ENCODE measurements at places on chromosomes 13 and 19.

GRCh38 chr19:51295382-51296126, 15.9 kb upstream of the IGLON5 start:
- DNase-seq, result no peak

DNA sequence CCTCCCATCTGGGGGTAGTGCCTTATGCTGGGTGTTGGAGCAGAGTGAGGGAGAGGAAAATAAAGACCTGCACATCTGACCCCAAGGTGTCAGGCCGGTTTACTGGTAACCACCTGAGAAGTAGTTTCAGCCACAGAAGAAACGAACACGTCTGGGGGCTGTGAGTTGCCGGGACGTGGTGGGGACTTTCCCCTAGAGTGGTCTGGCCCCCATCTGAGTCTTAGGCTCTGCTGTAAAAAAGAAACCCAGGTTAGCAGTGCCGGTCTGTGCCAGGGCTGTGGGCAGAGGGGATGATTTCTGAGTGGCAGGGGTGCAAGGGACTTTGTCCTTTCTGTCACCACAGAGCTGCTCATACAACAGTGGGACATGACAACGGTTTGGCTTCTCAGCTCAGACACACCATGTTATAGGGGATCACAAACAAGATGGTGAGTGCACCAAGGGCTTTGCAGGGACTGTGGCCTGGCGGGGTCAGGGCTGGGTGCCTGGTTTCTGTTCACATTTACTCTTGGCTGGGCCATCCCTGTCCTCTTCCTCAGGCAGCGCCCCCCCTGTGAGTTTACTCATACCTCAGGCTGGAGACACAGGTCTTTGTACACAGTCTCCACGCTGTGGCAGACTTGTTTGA, 9.0 kb downstream of the GCDH start:
- DNase-seq, result no peak

- no peak for DNase-seq
Measured at GRCh38 chr19:52197964-52198363, 8.1 kb downstream of the PPP2R1A start.

GRCh38 chr19:1066251-1066747, 668 bp upstream of the ARHGAP45 start:
- no peak for DNase-seq

DNA sequence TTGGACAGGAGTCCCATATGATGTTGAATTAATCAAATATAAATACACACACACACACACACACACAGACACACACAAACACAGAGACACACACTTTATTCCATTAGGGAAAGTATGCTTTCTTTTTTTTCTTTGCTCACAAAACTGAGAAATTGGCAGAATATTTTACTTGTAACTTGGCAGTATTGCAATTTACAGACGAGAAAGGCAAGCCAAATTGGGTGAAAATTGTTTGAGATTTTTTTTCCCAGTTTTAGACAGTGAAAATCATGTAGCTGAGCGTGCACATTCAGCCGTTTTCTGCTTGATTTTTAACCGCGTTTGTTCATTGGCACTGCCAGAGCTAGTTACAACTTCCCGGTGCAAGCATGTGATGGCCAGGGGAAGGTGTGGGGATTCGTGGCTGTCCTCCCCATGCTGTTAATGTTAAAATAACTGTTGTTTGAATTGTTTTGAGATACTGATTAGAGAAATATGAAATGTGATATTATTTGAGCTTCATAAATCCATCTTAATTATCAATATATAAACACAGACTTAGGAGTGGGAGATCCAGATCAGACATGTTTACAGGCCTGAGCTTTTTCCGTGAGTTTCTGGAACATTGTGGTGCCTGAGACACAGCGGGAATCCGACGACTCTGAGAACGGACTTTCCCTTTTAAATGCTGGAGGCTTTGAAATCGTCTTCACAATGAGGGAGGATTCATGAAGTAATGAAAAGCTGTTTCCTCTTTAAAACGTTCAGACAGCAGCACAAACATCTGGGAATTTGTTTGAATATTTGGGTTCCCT, 125.5 kb downstream of the KCNRG start:
- DNase-seq, result no peak

DNA sequence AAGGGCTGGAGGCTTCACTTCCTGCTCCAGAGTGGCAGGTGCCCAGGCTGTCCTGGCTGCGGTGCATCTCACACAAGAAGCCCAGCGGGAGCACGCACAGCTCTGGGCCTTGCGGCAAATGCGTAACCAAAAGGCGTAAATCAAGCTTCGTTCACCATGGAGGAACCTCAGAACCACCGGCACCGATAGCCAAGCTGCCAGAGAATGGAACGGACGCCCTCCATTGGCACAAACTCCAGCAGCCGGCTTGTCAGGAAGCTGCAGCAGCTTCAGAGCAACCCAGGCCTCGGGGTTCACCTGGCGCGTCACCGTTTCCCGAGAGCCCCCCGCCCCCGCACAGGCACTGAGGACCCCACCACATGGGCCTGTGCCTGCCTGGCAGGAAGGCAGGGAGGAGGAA, 76.7 kb downstream of the RASA3 start:
- no peak for DNase-seq

DNA sequence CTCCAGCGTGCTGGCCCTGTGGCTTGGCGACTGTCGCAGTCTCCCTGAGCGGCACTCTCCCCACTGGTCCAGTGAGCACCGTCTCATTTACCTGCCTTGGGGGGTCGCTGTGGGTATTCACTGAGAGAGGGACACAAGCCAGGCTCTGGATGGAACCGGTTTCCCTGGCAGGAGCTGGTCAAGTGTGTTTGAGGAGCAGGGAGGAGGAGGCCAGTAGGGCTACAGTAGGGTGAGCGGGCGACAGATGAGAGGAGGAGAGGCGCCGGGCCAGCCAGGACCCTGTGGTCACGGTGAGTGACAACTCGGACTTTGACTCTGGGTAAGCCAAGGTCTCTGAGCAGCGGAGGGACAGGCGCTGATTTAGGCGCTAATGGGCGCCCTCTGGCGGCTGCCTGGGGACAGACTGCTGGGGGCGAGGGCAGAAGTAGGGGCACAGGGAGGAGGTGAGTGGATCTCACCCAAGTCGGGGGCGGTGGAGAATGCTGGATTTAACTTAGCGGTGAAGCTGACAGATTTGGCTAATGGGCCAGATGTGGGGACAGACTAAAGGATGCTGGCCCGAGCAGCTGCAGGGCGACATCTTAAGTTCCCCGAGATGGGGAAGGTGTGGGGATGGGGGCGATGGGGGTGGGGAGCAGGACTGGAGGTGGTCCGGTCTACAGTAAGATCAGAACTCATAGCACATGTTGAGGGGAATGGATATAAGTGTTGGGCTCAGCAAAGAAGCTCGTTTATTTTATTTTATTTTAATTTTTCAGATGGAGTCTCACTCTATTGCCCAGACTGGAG, 4.7 kb upstream of the PRMT1 start:
- DNase-seq, result peak; percentile 65

- DNase-seq, result no peak
Measured at GRCh38 chr19:51024924-51025323, 1.5 kb downstream of the KLK11 start.

DNA sequence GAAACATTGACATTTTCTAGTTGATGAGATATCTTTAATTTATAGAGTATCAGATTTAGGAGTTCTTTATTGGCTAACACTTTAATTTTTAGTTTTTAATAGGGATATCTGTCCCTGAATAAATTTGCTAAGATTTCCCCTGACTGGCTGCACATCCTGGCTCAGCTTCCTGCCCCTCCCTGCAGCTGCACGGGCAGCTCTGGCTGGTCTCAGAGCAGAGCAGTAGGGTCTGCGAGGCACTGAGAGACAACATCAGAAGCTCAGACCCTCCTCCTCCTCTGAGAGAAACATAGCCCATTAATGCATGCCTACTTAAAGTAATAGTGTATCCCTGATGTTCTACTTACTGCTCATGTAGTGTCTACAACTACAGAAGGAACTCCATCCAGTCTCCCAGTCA, 139.2 kb downstream of the TNFSF13B start:
- DNase-seq, result no peak

DNA sequence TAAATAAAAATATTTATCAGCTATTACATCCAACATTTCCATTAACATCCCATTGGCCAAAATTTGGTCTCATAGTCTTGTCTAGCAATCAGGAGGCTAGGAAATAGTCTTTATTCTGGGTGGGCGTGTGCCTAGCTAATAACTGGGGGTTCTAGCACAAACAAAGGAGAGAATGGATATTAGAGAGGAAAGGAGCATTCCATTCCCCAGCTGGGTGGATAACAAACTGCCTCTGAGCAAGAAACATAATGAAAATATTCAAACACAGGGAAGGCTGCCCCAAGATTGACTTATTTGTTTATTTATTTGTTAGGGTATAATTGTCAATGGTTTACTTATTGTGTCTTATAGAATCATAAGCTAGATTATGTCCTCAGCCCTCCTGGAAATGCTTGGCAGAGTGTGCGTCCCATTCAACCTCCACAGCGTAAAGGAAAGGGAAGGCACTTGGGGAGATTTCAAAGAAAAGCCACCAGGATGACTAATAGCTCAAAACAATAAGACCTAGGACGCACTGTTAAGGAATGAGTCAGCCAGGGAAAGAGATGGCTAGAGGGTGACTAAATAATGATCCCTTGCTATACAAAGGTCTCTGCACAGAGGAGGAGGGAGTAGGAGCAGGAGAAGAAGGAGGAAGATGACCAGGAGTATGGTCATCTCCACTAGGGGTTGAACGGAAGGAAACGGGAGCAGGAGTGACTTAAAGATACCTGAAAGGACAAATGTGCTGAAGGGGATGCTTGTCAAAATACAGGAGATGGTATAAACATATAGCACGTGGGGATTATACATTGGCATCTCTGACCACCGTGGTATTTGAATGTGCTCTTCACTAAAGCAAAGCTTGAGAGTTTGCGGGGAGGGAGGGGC, 23.5 kb upstream of the USP12 start:
- DNase-seq, result no peak

DNA sequence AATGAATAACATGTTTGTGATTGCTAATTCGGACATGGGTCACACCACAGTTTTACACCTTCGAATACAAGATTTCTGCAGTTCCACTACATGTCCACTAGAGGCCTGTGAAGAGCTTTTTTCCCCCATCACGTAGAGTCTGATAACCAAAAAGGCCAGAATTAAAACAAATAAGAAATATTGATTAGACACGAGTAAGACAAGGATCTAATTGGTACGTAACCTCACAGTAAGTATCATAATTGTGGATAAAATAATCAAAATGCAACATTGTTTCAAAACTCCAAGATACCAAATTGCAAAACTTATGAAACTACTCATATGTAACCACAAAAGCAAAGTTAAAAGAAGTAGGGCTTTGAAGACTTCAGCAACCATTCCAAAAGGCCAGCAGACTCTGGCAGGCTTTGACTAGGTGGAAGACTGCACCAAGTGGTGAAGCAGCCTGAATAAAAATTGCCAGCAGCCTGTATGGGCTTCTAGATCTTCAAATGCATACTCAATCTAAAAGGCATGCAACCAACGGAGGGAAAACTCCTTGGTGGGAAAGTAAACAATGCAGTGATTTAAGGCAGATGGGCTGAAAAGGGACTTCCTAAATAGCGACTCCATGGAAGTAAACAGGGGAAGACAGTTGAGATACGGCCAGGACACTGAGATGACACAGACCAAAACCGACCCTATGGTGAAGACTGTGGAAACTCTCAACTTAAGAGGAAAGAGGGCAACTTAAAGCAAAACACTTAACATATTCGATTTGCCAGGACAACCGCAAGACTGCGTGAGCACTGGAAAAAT, 56.7 kb downstream of the STARD13 start:
- DNase-seq, result peak; percentile 27

DNA sequence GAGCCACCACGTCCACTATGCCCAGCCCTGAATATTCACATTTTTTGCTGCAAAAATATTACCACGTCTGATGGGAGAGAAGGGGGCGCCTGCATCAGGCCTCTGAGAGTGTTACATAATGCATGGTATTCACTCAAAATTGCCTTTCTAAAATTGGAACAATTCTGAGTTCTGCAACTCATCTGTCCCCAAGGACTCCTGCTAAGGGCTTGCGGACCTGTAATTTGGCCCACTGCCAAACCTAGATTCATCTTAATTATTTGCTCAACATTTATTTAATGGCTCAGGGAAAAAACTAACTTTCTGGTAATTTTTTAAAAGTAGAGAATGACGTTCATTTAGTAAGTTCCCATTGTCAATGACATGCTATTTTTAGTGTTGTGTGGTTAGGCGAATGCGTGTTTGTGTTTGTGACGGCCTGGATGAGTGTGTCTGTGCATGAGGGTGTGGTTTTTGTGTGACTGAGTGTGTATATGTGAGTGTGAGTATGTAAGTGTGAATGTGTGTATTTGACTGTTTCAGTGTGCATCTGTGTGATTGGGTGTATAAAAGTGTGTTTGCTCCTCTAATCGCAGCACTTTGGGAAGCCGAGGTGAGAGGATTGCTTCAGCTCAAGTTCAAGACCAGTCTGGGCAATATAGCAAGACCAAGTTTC, 8.8 kb downstream of the INAFM1 start:
- no peak for DNase-seq

- no peak for DNase-seq
Measured at GRCh38 chr19:4620675-4621074, 18.6 kb upstream of the TNFAIP8L1 start.

DNA sequence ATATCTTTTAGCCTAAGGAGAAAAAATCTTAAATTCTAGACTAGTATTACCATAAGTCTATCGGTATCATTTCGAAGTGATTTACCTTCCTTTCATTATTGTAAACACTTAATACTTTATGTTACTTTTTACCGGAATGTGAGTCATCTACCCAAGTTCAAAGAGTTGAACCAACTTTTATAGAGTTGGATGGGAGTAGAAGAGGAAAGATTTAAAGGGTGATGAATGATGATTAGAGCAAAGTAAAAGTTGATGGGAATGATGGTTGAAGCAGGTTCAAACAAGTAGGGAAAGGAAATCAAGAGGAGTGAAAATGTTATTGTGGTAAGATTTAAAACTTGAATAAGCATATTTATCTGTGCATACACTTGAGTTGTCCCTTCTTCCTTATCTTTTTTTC, 11.3 kb upstream of the LPAR6 start:
- no peak for DNase-seq

DNA sequence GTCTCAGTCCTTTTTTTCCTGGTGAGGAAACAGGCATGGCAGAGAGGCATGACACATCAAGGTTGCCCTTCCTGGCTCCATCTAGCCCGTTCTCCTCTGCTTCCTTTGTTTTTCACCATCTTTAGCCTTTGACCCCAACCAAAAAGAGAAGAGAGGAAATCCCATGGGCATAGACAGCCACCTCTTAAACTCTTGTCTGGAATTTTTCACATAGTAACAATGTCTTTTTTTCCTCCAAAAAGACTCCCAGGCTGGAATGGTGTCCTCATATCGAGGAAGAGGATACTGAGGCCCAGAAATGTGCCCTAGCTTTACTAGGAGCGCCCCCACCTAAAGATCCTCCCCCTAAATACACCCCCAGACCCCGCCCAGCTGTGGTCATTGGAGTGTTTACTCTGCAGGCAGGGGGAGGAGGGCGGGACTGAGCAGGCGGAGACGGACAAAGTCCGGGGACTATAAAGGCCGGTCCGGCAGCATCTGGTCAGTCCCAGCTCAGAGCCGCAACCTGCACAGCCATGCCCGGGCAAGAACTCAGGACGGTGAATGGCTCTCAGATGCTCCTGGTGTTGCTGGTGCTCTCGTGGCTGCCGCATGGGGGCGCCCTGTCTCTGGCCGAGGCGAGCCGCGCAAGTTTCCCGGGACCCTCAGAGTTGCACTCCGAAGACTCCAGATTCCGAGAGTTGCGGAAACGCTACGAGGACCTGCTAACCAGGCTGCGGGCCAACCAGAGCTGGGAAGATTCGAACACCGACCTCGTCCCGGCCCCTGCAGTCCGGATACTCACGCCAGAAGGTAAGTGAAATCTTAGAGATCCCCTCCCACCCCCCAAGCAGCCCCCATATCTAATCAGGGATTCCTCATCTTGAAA, at the start of gene GDF15:
GDF15 (plus strand) TSS at position 484 of the 868 bp plus-strand sequence; CDS start at position 516, 32 bp downstream.
- no peak for DNase-seq

- no peak for DNase-seq
Measured at GRCh38 chr13:98954313-98954712, 23.6 kb downstream of the DOCK9 start.

All from NCI-H2171 treated with DMSO at 0.1 percent for 48 hours (cell line).